ENCODE measurements at places on chromosomes 11 and 22.
A peak's percentile ranks its signal among the peaks of the same experiment; 100 is the strongest.

DNA sequence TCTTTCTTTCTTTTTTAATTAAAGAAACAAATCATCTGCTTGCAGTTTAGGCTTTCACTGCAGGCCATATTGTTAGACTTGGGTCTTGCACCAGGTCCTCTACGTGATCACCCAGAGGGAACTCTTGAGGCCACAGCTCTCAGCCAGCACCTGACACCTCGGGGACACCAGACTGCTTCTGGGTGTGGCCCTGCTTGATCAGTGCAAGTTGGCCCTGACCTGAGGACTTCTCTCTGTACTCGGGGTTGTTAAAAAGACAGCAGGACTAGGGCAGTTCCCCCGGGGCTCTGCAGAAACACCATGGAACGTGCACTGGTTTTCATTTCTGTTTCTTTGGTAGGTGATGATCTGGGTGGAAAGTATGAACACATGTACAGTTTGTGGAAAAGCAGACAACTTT lies 51.2 kb upstream of the MYO18B start:
- no peak for DNase-seq

DNA sequence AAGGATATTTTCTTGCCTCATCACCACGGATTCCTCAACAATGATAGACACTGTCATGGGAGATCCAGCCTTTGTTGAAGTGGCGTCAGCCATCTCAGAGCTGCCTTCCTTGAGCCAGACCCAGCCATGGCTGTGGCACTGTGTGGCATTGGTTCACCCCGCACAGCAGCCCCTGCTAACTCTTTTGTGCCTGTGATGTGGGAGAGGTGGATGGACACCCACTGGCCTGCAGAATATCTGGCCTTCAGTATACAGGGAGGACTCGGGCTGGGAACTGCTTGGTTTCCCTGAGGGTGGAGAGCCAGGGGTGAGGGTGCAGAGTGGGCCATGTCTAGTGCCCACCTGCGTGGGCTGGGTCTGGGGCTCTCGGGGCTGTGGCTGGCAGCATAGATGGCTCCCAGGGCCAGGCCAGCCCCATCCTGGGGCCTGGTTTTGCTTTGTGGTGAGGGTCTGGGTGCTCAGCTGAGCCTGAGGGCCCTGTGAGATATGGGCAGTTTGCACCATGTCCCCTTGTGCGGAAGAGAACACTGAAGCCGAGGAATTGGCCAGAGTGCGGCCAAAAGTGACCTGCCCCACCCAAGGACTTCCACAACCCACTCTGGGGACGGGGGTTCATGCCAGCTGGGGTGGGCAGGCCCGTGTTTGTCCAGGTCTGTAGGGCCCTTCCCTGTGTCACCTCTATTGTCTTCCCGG lies 6.1 kb downstream of the CLDN5 start:
- no peak for DNase-seq

DNA sequence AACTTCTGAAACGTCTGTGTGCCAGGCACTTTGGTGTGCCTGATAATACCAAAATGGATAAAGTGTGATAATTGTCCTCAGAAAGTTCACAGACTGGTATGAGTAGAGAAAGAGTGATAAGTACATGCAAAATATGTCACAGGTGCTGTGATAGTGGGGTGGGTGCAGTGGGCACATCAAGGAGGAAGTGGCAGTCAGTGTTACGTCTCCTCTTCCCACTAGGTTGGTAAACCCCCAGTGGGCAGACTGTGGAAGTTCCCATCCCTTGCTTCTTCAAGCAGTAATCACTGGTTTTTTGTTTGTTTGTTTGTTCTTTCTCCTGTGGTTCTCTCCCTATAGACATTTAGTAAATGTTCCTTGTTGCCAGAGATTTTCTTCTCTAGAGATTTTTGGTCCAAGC lies 5.4 kb downstream of the RNF121 start:
- peak; percentile 9 for DNase-seq

DNA sequence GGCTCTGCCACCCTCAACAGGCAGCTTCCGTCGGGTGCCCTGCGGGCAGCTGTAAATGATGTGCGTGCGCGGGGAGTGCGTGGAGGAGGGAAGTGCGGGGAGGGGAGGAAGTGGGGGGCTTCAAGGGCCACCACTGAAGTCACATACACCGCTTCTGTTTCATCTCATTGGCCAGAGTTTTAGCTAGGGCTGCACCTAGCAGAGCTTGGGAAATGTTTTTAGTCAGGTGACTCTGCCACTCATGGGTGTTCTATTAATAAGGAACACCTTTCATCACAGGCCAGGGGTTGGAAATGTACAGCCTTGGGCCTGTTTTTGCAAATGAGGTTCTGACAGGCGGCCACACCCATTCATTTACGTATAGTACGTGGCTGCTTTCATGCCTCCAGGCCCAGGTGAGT lies 14.6 kb downstream of the FAM118A start:
- DNase-seq, result no peak

DNA sequence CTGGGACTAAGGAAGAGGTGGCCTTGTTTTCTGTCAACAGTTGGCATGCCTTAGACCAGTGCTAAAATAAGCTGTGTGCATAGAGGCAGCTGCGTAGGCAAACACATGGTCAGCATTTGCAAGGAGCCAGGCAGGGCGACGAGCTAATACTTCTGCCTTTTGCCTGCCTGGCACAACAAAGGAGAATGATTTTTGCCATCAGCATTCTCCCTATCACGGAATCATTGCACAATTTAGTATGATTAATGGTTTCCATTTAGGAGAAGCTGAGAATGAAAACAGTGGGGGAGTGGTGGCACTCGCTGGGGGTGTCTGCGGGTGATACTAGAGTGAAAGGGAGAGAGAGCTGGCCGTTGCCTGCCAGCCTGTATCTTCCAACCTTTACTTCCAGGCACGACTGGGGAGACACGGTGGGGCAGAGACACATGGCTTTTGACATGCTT lies 336.0 kb downstream of the CADM1 start:
- no peak for DNase-seq

DNA sequence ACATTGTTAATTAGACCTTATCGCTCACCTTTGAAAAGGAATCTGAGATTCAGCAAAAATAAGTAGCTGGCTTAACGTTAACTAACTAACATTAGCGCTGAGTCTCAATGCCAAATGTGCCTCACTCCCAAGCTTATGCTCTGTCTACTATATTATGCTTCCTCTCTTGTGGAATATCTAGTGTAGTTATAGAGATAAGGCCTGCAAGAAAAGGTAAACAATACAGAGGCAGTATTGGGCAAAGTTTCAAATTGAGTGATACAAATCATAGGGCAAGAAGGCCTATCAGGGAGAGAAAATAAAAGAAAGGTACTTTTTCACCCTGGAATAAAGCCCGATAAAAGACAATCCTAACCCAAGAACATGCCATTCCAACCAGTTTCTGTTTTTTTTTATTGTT lies 61.6 kb upstream of the SLC17A6 start:
- DNase-seq, result no peak

- DNase-seq, result no peak
These were observed 210.5 kb downstream of the MN1 start for GRCh38 chr22:27591060-27591459.
